ENCODE measurements at places on chromosomes 7 and 10. TPM values are rescaled to one million over a fixed set of nuclear protein-coding genes. Genes with fewer than 3 reads are reported as not detected.

DNA sequence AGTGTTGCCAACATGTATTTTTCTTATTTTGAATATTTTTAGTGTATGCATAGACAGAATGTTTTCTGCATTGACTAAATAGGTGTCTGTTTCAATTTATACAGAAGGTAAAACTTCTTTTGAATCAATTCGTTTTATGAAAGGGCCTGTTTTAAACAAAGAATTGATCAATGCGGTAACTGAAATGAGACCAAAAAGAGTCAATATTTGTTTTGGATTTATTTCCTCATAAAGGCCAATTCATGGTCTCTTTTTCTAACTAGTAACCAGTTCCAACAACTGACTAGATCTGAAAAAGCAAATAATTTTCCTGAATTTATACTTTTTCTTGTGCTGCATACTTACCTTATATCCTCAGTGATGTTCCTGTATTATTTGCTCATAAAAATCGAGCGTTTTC lies 320.5 kb downstream of the DGKB start:
- no peaks in the 10 kb centered on the region for H3K4me1 ChIP-seq
- H3K36me3 ChIP-seq: no peaks in the 10 kb centered on the region
- H3K4me3 ChIP-seq: no peak overlapping the region
- DNase-seq: no peak
- H3K27me3 ChIP-seq: no peaks in the 10 kb centered on the region

GRCh38 chr10:79178614-79179163 lies 109.9 kb downstream of the ZMIZ1 start:
- no peak overlapping the region for H3K4me3 ChIP-seq
- H3K4me1 ChIP-seq: no peaks in the 10 kb centered on the region
- H3K36me3 ChIP-seq: no peaks in the 10 kb centered on the region
- no peak overlapping the region for H3K27ac ChIP-seq
- no peaks in the 10 kb centered on the region for H3K27me3 ChIP-seq

DNA sequence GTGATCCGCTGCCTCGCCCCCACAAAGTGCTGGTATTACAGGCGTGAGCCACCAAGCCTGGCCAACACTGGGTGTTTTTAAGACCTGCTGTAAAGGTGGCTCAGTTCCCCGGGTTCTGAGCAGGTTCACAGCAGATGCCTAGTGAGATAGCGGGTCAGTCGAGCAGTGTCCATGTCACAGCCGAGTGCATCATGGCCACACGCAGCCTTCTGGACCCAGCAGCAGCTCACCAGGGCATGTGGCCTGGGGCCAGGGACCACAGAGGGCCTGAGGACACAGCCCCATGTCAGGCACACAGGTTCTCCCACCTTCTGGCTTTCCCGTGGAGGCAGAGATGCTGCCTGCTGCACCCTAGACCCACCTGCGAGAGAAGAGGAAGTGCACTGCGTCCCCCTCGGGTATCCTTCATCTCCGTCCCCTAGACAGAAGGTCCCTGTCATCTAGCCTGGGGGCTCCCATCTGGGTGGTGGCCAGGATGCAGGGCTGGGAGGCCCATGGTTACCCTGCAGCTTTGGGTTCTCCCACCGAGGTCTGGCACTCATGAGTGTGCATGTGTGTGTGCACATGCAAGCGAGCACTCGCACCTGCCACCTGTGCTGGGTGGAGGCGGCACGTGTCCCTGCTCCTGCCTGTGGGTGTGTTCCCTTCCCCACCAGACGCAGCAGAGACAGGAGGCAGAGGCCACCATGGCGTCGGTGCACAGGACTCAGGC lies 98.6 kb downstream of the NKX6-2 start:
- no peak for DNase-seq
- H3K4me1 ChIP-seq: peaks cover 19% of the 10 kb centered on the region
- H3K36me3 ChIP-seq: peaks cover 13% of the 10 kb centered on the region
- H3K27ac ChIP-seq: no peak overlapping the region
- no peak overlapping the region for H3K4me3 ChIP-seq

DNA sequence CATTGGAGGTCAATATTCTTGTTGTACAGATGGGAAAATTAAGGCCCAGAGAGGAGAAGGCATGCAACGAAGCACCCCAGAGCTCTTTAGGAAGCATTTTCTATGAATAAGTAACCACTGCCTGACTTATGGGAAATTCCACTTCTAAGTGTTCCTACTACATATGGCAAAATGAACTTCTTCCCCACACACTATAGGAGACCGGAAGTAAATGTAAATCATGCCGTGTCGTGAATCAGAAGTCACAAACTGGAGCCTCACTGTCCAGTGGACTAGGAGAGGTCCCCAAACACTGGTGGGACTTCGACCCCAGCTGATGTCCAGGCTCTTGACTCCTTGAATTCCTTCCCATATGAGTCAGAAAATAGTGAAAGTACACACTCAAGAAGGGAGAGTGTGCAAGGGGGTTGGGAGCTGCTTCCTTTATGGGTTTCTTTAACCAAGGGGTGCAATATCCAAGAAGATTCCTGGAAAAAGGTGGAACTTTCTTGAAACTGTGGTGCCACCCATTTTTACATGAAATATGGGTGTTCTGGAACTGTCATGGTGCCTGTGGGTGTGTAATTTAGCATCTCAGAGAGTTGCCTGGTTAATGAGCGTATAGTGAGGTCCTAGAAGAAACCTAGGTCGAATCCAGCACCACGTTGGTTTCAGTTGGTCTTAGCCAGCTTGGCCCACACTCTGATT lies 6.7 kb downstream of the RASSF4 start:
- H3K27me3 ChIP-seq: no peaks in the 10 kb centered on the region
- H3K4me1 ChIP-seq: peaks cover 33% of the 10 kb centered on the region
- DNase-seq: no peak

The LRIT1 gene
- not detected for total RNA-seq

- H3K4me3 ChIP-seq: no peak overlapping the region
- H3K4me1 ChIP-seq: peaks cover 44% of the 10 kb centered on the region
- DNase-seq: no peak
- H3K27me3 ChIP-seq: no peaks in the 10 kb centered on the region
- peaks cover 31% of the 10 kb centered on the region for H3K36me3 ChIP-seq
Observed at GRCh38 chr10:7311218-7311849, 99.5 kb downstream of the SFMBT2 start.

DNA sequence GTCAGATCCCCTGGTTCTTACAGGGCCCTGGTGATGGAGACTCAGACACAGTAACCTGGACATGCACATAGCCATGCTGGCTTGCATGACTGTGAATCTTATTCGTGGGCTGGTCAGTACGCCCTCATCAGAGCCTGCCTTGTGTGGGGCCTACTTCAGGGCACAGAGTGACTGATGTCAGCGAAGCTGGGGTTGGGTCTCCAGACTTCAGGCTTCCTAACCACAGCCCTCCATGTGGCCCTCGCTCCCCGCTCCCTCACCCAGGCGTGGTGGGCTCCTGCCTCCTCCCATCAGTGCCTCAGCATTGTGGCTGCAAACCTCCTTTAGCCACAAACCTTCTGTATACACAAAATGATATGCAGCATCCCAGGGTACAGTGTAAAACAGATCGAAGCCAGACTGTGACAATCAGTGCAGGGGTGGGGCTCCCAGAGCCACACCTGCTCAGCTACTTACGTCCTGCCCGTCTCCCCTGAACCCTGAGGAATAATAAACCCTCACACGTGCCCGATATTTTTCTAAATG lies 7.1 kb upstream of the C10orf105 start:
- peak overlapping the region; percentile 64 for H3K4me3 ChIP-seq
- peak overlapping the region; percentile 98 for H3K27ac ChIP-seq
- no peaks in the 10 kb centered on the region for H3K36me3 ChIP-seq
- peaks cover 84% of the 10 kb centered on the region for H3K4me1 ChIP-seq

The ATOH7 gene
- not detected for total RNA-seq

GRCh38 chr7:44973610-44974401 lies 5.0 kb downstream of the MYO1G start:
- peak overlapping the region; percentile 83 for H3K27ac ChIP-seq
- H3K27me3 ChIP-seq: no peaks in the 10 kb centered on the region
- H3K4me1 ChIP-seq: peaks cover 36% of the 10 kb centered on the region

The TMEM196 gene
- not detected for total RNA-seq

- H3K4me1 ChIP-seq: no peaks in the 10 kb centered on the region
- no peak for DNase-seq
- no peak overlapping the region for H3K4me3 ChIP-seq
- H3K27me3 ChIP-seq: no peaks in the 10 kb centered on the region
Observed at GRCh38 chr7:28792858-28793257, 165.3 kb downstream of the TRIL start.

DNA sequence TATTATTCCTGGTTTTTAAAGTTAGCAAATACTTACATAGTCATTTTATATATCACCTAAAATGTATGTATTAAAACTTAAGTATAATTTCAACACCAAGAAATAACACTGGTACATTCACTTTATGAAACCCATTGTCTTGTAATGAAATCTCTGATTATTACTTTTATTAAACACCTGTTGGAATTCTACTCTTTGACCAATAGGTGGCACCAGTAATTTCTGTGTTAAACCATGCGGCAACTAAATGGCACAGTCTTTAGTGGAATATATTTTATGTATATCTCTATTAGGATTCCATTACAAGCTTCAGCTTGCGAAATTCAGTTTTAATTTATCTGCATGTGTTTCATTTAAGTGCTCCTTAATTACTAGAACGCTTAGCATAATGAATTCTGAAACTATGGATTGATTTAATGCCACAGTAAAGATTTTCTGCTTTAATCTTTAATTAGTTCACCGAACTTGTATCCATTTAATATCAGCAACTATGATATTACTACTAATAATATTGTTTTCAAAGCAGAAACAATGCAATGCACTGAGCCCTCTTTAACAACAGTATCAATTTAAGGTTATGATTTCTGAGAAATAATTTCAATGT lies 181.3 kb downstream of the MAGI2 start:
- no peak for DNase-seq
- H3K36me3 ChIP-seq: no peaks in the 10 kb centered on the region
- no peak overlapping the region for H3K27ac ChIP-seq
- H3K4me1 ChIP-seq: no peaks in the 10 kb centered on the region
- no peak overlapping the region for H3K4me3 ChIP-seq

DNA sequence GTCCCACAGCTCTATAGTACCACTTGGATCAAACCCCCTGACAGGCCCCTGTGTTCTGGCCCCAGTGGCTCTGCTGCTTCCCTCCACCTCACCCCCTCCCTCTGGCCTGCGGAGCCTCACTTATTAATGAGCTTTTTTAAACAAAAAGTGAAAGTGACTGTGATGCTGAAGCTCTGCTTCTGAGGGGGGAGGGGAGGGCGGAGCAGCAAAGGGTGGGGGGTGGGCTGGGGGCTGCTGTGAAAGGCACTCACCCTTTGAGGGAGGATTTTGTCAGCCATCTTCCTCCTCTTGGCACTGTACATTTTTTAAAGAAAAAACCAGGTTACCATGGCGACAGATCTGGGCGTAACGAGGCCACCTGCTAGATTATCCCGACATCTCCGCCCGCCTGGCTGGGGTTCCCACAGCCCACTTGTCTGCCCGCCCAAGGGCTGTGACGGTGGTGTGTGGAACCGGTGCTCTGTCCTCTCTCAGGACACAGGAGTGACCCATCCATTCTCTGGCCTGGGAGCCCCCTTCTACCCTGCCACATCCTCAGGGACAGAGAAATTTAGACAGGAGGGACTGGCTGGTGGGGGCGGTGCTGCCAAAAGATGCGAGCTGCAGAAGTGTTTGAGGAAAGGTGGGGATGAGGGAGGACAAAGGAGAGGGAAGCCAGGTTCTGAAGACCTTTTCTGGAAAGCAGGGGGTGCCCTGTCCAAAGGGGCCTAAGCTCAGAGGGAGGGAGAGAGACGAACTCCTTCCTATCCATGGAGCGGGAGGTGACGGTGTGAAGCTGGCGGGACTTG lies 4.9 kb downstream of the SMARCD3 start:
- peaks cover 39% of the 10 kb centered on the region for H3K4me1 ChIP-seq
- H3K36me3 ChIP-seq: peaks cover 2% of the 10 kb centered on the region
- no peak overlapping the region for H3K27ac ChIP-seq

The TIAL1 gene
- total RNA-seq: 192 TPM
